CD8-positive, alpha-beta memory T cell (primary cell): ENCODE measurements at places on chromosomes 3 and 15. TPM values are rescaled to one million over a fixed set of nuclear protein-coding genes. Genes with fewer than 3 reads are reported as not detected.

DNA sequence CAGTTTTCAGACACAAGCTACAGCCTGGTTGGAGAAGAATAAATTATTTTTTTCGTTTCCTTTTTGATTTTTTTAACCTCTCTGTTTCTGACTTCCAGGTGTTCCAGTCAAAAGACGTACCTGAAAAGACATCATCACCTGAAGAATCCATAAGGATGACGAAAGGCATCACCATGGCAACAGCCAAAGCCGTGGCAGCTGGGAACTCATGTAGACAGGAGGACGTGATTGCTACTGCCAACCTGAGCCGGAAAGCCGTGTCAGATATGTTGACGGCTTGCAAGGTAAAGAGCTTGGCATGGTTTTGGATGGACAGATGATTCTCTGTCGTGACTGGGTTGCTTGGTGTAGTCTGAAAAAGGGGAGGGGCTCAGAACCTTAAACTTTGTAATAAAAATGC, 237.0 kb upstream of the TPM1 start:
- no peak for DNase-seq

ANAPC13 gene
- 84.6 TPM for polyA plus RNA-seq

GOLGA6L7 gene
- polyA plus RNA-seq = not detected

SMCO1 gene
- polyA plus RNA-seq = not detected

WDR5B gene
- polyA plus RNA-seq = 1.6 TPM
